ENCODE measurements at places on chromosomes 5 and 9.

- DNase-seq, result no peak
Measured at GRCh38 chr9:129146441-129146941, 31.6 kb downstream of the IER5L start.

- no peak for DNase-seq
Measured at GRCh38 chr5:4058899-4059298, 463.3 kb downstream of the IRX1 start.

GRCh38 chr9:680106-680505 is 161.4 kb upstream of the DMRT1 start:
- DNase-seq, result no peak

- no peak for DNase-seq
Measured at GRCh38 chr5:22683050-22683449, 170.1 kb downstream of the CDH12 start.

DNA sequence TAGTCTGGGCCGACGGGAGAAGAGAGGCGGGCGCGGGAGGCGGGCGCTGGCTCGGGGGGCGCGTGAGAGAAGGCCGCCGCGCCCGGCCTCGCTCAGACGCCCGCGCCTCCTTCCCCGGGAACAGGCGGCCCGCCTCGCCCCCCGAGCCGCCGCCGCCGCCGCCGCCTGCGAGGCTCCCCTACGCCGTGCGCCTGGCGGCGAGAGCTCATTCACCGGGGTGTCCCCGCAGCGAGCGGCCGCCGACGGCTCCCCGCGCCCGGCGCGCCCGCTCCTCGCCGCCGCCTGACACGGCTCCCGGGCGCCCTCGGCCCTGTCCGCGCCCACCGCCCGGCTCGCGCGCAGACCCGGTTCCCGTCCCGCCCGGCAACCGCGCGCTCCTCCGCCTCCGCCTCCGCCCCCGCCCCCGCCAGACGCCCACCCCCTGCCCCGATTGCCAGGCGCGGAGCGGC is at the start of gene GNAQ:
GNAQ (minus strand) TSS at position 368 of the 449 bp plus-strand sequence. CDS start 576 bp downstream, outside the sequence.
- DNase-seq, result no peak

- DNase-seq, result no peak
Measured at GRCh38 chr9:1804128-1804865, 210.8 kb upstream of the SMARCA2 start.

DNA sequence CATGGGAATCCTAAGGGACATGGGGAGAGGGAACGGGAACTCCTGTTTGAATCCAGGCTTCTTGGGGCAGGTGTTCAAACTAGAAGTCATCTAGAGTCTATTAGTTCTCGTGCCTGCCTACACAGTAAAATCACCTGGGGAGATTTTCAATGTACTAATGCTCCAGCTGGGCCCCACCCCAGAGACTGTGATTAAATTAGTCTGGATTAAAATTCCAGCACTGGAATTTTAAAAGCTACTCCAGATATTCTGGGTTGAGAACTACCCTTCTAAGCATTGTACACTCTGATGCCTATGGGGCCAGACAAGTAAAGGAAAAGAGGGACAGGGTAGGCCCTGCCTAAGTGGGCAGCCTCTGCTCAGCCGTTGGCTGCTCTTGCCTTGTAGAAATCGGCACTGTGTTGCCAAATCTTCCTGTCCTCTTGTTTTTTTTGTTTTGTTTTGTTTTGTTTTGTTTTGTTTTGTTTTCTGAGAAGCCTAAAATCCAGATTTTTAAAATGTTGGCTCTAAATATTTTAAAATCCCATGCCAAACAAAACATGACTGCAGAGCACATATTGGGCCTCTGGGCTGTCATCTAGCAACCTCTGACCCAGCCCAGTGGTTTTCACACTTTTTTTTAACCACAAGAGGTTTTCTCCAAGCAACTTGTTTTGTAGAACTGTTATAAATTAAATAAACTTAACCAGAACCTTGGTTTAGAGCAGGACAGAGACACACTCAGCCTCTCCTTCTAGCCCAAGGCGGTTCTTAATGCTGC is 29.0 kb downstream of the ADRB2 start:
- DNase-seq, result no peak

GRCh38 chr5:5708367-5708919 is 286.0 kb downstream of the ICE1 start:
- no peak for DNase-seq

DNA sequence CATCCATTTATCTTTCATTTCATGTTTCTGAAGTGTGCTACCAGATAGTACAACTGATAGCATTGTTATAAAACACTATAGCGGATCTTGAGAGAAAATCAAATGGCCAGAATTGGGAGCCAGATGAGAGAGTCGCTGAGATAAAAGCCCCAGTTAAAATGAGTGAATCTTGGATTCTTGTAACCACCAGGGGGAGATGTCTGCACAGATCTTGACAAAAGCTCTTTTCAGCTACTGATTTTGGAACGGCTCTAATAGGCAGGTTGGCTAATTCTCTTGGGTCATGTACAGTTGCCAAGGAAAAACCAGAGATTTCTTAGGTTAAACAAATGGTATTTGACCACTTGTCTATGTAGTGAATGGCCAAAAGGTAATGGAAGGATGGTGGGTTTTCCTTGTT is 21.7 kb downstream of the F2RL2 start:
- DNase-seq, result no peak

- no peak for DNase-seq
Measured at GRCh38 chr9:35690614-35691333, 1.0 kb upstream of the TPM2 start.

DNA sequence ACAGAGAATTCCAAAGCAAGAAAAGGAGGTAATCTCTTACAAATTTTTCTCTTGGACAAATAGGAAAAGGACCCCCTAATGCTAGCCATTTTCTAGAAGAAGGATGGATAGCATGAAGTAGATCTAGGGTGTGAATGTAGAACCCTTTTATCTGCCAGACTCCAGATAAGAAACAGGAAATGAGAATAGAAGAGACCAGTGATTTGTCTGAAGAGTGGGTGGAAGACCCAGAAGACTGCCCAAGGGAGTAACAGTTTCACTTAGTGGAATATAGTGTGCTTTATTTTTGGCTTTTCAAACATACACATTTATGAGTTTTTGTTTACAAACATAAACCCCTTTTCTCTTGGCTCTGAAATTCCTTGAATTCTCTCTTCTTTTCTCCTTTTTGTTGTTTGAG is 25.0 kb downstream of the ECM2 start:
- no peak for DNase-seq

DNA sequence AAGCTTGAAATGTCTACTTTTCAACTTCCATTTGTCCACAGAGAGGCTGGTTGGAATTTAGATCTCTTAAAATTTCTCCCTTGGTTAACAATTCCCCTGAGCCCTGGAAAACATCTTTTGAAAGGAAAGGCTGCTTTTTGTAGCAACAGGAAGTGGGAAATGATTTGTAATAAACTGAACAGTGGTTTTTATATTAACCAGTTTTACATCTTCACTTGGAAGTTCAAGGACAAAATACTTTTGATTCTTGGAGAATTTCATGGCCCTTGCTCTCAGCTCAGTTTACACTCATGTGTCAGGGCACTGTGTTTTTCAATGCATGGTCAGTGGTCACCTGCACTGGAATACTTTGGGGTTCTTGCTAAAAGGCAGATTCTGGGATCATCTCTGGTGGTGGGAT is 9.9 kb downstream of the MLANA start:
- DNase-seq, result no peak

GRCh38 chr9:68560071-68560844 is 19.6 kb upstream of the TMEM252 start:
- DNase-seq, result peak; percentile 35

DNA sequence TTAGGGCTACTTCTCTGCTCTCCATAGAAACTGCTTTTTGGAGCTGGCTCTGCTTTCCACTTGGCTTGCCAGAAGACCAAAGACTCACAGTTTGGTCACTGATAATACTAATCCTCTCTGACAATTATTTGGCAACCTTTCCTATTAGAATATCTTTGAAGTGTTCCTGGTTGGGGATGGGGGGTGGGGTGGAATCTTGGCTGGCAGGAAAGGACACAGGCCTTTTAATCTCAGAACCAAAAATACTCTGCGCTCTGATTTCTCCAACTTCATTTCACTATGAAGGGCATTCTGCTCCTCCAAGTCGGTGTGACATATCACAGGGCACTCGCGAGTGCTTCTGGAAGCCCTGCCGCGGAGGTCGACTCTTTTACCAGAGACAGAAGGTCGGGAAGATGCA is 1329.0 kb upstream of the WWC1 start:
- no peak for DNase-seq

DNA sequence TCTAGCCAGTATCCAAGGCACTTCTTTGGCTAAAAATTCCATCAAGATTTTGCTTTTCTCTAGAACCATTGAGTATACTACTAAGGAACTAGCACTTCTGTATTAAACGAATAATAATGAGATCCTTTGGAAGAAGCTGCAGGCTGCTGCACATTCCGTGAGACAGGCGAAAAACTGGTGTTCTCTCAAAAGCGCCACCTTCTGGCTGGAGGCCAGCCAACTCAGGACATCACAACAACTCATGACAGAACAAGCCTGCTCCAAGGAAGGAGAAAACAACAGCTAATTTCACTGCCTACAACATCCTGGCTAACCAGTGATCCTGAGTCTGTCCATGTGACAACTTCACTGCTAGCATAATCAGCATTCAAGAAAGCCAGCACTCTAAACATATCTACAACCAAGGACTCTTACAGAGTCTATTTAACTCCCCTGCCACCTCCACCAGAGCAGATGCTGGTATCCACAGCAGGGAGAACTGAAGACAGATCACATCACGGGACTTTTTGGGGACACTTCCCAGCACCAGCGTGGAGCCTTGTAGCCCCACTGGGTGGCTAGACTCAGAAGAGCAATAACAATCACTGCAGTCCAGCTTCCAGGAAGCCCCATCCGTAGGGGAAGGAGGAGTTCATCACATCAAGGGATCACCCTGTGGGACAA is 150.5 kb downstream of the YTHDC2 start:
- DNase-seq, result no peak

All from stimulated activated CD4-positive, alpha-beta T cell treated with anti-CD3 and anti-CD28 coated beads, Interleukin-12 subunit alpha, Interleukin-12 subunit beta, amount 100 ng/mL, for 48 hours (primary cell).